Amniotic epithelial cell (primary cell): ENCODE measurements at places on chromosomes 3 and 15.
A peak's percentile ranks its signal among the peaks of the same experiment; 100 is the strongest.

DNA sequence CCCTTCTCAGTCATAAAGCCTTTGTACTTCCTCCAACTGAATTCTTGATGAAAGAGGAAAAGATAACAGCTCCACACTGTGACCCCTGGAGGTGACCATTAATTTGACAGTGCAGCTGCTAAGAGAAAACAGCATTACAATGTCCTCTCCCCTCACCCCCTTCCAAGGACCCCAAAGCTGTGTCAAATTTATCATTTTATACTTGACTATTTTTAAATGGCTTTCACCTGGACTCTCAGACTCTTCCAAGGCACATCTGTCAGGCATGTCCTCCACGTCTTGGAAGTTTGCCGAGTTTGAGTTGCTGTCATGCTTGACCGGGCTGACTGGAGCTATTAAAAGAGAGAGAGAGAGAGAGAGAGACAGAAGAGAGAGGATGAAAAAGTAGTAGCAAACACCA, 236.5 kb downstream of the WDR72 start:
- no peak for DNase-seq

GRCh38 chr3:166471074-166471767, 634.0 kb upstream of the BCHE start:
- DNase-seq: no peak

- no peak for DNase-seq
These were observed 428.2 kb upstream of the RGMA start for GRCh38 chr15:93517176-93517575.

GRCh38 chr15:39455471-39455991, 125.3 kb upstream of the THBS1 start:
- no peak for DNase-seq

DNA sequence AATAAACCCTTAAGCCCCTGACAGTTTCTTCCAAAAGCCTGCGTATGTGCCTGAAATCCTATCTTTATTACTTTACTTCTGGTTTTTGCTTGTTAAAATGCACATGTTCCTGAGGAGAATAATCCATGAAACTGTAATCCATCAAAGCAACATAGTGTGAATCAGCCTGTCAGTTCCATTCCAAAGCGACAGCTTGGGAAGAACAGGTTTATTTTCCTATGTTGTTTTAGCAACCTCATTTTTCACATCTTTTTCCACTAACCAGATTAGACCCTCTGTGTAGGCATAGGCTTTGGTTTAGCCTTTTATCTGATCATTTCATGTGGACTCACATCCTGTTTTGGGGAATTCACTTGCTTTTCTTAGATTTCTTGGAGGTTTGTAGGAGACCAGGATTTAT, 988.0 kb downstream of the SQOR start:
- DNase-seq: no peak

GRCh38 chr15:33902043-33902442, 66.3 kb upstream of the CHRM5 start:
- DNase-seq: no peak

- no peak for DNase-seq
These were observed 44.9 kb upstream of the KBTBD12 start for GRCh38 chr3:127870156-127870555.

DNA sequence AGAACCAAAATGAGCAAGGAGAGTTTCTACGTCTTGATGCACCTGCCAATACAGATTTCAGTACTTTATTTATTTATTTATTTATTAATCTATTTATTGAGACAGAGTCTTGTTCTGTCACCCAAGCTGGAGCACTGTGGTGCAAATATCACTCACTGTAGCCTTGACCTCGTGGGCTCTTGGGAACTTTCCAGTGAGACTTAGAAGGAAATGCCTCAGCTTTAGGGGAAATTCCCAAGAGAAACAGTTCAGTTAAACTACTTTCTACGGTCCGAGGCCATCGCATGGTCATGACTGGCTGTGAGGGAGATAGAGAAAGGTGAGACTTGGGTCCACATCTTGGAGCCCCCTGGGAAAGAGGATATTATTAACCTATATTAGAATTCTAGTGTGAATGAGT, 47.0 kb upstream of the HERC1 start:
- no peak for DNase-seq

- DNase-seq: no peak
These were observed 177.0 kb downstream of the CACNA2D3 start for GRCh38 chr3:54299169-54299935.

DNA sequence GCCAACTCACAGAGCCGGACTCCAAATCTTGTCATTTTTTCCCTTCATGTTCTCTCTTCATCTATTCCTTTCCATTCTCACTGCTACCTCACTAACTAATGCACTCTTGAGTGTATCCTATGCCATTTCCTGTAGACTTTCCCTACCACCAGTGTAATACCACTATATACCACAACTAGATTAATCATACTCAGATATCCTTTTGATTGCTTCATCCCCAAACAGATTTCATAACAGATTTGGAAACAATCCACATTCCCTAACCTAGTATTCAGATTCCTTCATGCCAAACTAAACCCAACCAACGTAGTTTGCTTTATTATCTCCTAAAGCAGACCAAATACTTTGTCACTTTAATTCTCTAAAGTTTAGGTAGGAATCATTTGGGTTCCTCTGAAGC, 2.6 kb upstream of the PLOD2 start:
- DNase-seq: peak; percentile 96

GRCh38 chr3:29178809-29179793, 101.8 kb upstream of the RBMS3 start:
- no peak for DNase-seq

DNA sequence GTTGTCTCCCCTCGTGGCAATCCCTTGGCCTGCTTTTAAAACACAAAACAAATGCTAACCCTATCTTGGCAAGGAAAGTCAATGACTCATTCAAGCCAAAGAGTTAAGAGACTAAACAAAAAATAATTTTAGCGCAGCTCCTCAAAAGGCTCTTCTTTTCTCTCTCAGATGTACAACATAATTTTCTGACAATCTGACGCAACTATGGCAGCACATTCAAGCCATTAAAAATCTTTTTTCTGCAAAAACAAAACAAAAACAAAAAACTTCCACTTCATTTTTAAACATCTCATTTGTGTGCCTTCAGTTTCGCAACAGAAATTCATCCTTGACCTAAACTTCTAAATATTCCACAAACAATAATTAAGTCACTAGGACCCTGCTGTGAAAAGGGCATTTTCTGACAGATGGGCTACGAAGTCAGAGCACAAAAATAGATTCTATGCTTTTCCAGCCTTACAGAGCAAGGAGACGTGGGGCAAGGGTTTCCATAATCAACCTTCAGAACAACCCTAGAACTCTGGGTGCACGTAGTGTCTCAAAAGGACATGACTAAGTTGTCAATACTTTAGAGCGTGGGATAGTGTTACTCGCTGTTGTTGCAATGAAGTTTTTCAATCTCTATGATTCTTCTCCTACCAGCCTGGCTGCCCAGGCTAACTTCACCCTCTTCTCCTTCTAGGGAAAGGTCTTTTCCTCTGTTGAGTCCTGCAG, 84.3 kb downstream of the MB21D2 start:
- peak; percentile 87 for DNase-seq

GRCh38 chr3:138338244-138338643, 8.6 kb upstream of the NME9 start:
- no peak for DNase-seq

- no peak for DNase-seq
These were observed 48.4 kb upstream of the SPPL2A start for GRCh38 chr15:50813865-50814264.

GRCh38 chr3:179794355-179794754, 141.5 kb downstream of the USP13 start:
- DNase-seq: no peak

GRCh38 chr3:185767002-185767688, 57.7 kb downstream of the IGF2BP2 start:
- DNase-seq: peak; percentile 61

GRCh38 chr3:172089250-172089649, 49.9 kb downstream of the FNDC3B start:
- peak; percentile 51 for DNase-seq

DNA sequence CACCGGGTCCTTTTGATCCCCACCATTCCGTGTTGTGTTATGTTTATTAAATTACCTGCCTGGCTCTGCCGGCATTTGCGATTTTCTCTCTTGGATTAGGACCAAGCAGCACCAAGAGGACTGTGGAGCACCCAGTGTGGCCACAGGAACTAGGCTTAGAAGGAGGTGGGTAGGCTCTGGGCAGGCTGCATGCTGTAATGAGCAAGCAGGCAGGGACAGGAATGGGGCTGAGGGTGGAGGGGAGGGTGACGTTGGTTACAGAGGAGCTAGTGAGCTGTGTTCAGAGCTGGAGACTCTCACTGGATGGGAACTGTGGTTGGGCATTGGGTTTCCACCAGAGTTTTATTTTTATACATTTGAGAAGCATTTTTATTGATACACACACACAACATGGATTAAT, 7.9 kb upstream of the SCN5A start:
- DNase-seq: no peak

GRCh38 chr3:190435618-190436017, 14.1 kb downstream of the TMEM207 start:
- DNase-seq: peak; percentile 22

GRCh38 chr15:66614951-66615760, 49.4 kb upstream of the LCTL start:
- DNase-seq: no peak

DNA sequence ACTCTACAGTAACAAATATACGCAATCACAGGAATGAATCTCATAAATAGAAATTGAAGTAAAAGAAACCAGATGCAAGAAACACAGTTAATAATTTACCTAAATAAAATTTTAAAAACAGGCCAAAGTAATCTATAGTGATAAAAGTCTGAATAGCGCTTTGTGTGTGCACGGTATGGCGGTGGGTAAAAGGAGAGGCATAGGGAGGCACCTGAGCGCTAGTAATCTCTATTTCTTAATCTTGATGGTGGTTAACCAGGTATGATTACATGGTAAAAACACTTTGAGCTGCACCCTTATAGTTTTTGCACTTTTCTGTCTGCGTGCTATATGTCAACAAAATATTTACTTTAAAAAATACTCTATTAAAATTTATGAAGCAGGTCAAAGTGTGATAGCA, 198.1 kb upstream of the SATB1 start:
- no peak for DNase-seq

GRCh38 chr3:46700772-46701171, 420 bp upstream of the TMIE start:
- DNase-seq: no peak

DNA sequence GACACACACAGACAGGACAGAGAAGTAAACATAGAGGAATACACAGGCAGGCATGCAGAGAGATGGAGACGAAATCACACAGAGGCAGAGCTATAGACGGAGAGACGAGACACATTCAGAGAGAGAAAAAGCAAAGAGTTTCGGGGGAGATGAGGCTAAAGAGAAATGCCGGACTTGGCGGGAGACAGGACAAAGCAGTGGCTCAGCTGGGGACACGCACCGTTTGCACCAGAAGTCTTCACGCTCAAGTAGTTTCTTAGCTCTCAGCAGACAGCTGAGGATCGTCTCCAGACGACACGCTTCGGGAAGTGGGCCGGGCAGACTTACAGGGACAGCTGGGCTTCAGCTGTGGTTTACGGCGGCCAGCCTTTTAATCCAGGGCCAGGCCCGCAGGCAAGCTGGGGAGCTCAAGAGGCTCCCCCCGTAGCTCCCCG, 56.2 kb upstream of the DLG1 start:
- peak; percentile 56 for DNase-seq

DNA sequence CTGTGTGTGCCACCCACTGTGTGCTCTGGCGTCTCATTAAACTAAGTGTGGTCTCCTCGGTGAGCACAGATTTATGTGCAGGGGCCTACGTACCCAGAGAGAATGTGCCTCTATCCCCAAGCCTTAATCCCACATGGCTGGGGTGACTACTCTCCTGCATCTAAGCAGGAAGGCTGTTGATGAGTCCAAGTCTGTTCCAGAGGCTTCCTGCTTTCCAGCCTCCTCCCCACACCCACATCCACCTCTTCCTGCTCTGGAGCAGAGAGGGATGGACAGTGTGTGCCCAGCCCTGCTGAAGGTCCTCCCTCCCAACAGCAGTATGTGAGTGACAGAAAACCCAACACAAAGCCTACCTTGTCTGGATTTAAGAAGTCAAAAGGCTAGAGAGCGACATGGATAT, 38.8 kb upstream of the BCL2L10 start:
- DNase-seq: no peak

DNA sequence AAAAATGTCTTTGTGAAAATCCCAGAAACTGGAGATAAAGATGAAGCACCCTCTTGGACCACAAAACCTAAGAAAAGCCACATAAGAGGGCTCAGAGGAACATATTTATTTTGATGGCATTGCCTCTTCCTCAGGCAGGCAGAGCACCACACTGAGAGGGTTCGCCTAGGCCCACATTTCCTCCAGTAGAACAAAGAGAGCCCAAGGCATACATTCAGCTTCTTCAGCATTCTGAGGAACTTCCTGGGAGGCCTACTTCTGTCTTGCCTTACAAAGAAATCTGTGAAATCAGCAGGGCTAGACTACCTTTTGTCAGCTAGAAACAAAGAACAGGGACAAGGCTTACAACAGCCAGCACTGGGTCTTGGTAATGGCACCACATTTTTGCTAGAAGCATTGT, 1325.3 kb downstream of the SI start:
- DNase-seq: no peak

DNA sequence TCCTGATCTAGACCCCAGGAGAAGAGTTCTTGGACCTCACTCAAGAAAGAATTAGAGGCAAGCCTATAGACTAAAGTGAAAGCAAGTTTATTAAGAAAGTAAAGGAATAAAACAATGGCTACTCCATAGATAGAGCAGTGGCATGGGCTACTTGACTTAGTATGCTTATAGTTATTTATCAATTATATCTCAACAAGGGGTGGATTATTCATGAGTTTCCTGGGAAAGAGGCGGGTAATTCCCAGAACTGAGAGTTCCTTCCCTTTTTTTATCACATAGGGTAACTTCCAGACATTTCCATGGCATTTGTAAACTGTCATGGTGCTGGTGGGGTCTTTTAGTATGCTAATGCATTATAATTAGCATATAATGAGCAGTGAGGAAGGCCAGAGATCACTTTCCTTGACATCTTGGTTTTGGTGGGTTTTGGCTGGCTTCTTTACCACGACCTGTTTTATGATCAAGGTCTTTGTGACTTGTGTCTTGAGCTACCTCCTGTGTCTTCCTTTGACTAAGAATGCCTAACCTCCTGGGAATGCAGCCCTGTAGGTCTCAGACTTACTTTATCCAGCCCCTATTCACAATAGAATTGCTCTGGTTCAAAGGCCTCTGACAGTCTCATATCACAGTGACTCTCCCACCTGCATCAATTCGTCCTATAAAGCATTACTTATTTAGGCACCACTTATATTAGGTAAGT, 35.3 kb upstream of the PLSCR2 start:
- DNase-seq: no peak

GRCh38 chr3:55823001-55823400, 335.9 kb upstream of the WNT5A start:
- no peak for DNase-seq

DNA sequence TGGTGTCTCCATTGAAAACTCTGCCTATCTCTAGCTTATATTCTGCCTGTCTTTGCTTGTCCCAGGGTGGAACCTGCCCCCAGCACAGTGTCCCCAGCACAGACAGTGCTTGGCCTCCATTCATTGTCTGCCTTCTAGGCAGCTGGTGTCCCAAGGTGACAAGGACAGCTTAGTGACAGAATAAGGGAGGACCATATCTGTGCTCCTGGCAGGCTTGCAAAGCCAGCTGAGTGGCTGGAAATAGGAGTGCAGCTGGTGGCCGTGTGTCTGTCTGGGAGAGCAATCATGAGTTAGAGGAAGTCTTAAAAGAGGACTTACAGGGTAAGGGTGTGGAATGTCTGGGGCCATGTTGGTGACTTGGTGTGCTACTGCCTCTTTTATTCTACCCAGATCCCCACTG, 33.4 kb downstream of the SCN5A start:
- no peak for DNase-seq
